Foreskin melanocyte (primary cell): ENCODE measurements at places on chromosomes 1 and 21.

- no peak for DNase-seq
These were observed 27.1 kb upstream of the LRRC38 start for GRCh38 chr1:13540866-13541265.

- peak; percentile 71 for DNase-seq
These were observed 172.6 kb downstream of the PLA2G4A start for GRCh38 chr1:187001198-187001889.

DNA sequence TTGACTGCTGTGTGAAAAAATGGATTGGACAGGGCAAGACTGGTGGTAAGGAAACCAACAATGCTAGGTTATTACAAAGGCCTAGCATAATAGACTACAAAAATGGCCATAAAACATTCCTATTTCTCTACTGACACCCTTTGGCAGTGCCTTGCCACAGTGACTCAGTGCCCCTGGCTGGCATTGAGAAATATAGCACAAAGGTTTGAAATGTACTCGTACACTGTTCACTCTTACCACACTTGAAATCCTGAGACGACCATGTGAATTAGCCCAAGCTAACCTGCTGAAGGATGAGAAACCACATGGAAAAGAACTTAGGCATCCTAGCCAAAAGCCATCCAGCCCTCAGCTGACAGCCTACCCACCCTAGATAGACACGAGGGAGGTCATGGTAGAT is 149.8 kb upstream of the PALMD start:
- no peak for DNase-seq

DNA sequence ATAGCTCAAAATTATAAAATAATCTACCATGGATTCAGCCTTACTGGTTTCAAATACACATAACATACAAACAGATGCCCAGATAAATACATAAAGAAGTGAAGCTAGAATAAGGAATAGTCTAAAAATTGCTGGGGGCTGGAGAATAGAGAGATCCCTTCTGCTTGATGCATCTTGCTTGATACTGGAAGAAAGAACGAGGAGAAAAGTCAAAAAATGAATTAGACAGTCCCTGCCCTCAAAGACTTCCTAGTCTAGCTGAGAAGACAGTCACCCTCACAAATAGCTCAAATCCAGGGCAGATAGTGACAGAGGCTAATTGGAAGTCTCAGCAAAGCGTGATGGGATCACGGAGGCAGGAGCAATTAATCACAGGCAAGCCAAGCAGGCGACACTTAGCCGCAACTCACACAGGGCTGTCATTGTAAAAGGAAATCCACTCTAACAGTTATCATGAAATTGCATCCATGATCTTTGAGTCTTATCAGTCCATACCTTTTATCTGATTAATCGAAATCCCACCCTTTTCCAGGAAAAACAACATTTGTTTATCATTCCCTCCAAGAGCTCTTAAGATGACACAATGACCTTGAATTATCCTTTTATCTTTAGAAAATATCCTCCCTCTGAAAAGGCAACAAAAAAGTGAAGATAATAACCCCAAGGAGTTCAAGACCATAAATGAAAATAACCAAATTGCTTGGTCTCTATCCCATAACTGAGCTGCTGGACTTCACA is 59.7 kb upstream of the TIAM1 start:
- DNase-seq = no peak

DNA sequence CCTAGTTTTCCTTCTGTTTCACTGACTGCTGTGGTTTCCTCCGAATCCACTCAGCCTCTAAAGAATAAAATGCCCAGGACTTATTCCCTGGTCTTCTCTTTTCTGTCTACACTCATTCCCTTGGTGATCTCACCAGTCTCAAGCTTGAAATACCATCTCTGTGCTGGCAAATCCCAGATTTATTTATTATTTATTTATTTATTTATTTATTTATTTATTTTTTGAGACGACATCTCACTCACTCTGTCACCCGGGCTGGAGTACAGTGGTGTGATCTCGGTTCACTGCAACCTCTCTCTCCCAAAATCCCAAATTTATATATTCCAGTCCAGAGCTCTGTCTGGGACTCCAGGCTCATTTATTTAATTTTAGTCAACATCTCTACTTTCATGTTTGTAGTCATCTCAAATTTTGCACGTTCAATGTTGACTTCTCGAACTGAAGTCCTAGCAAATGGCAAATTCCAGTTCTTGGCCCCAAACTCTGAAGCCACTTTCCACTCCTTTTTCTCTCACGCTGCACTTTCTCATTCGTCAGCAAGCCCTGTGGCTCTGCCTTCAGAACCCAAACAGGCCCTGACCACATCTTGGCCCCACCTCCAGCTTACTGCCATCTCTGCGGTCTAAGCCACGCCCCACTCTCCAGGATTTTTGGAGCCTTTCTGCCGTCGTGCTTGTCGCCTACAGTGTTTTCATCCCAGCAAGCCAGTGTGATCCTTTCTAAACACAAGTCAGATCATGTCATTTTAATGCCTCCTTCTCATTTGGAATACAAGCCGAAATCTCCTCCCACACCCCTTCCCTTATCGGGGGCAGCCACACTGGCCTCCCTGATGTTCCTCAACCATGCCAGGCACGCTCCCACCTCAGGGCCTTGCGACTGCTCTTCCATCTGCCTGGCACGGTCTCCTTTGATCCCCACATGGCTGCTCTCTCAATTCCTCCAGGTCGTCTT is 14.2 kb upstream of the TENT5B start:
- no peak for DNase-seq

DNA sequence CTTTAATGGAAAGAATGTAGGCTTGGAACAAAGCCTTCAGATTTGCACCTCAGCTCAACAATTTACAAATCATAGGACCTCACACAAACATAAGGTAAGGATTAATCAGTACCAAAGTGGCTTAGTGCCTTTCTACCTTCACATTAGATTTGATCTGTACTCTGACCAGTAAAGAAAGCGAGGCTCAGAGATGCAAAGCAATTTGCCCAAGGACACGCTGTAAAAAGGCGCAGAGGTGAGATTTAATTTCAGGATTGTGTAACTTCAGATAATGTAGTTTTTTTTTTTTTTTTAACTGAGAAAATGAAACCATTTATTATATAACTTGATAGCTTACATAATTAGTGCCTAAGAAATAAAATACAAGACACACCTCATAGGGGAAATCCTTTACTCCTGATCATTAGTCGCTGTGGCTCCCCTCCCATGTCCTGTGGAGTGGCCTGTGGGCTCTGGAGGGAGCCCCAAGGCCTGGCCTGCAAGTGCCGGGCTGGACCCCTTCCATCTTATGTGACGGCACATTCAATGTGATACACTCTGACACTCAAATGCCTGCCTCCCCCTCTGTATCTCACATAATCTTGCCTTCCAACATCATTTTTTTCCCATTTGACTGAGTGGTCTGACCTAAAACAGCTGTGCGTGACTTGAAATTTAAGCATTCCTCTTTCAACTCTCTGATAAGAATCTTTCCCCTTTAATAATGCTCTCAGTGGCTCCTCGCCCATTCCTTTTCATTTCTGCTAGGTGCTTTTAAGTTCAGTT is 426.5 kb upstream of the DAB1 start:
- no peak for DNase-seq

GRCh38 chr1:80064524-80064923 is 1058.0 kb upstream of the ADGRL4 start:
- no peak for DNase-seq

- DNase-seq = no peak
These were observed 137.5 kb downstream of the GABPA start for GRCh38 chr21:25872271-25872670.

DNA sequence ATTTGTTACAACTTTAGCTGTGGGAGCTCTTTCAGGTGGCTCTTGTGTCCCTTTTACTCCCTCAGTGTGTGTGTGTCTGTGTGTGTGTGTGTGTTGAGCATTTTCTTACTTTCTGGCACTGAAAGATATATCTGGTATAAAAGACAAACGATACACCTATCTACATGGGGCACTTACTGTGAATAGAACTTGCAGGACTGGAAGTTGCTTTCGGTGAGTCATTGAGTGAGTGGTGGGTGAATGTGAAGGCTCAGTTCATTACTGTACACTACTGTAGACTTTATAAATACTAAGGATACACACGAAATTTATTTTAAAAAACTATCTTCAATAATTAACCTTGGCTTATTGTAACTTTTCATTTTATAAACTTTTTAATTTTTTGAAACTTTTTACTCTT is 38.7 kb downstream of the BTBD8 start:
- no peak for DNase-seq

DNA sequence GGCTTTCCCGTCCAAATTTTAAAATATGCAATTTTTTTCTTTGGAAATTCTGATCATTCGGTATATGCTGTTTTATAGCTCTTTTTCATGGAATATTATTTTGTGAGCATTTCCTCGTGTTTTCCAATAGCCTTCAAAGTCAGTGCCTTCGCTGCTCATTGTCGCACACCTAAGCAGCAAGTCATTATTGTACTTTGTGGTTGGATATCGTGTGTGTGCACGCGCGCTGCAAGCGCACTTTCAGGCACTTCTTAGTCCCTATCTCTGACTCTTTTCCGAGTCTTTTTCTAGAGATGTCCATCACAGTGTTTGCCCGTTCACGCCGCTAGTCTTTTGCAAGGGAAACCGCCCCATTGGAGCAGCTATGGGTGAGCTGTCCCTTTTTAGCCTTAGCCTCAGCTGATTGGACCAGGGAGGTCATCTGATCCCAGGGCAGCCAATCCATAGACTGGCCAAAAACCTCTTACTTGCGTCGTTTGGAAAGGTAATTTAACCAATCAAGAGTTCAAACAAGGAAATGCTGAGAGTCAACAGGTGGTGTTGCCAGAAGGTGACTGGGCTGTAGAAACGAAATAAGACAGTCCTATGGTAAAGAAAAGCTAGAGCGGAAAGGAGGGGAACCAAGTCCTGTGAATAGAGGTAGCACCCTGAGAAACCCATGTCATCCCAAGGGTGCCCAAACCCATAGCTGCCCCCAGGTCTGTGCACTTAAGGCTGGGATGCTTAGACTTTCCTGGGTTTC is 710 bp upstream of the HYI start:
- DNase-seq = peak; percentile 77

DNA sequence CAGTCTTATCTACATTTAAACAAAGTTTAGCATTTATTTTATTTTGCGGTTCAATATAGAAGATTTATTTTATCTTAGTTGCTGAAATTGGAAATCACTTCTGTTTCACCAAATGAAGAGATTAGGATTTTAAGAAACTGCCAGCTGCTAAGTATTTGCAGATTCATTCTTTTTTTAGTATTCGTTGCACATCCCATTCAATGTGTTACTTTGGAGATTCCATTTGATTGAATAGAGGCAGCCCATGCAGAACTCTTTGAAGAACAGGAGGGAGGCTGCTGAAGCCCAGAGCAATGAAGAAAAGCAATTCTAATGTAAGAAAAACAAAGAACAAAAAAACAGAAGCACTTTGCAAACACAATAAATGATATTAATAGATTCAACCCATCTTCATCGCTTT is 38.6 kb upstream of the IL12RB2 start:
- no peak for DNase-seq

GRCh38 chr1:209689477-209689876 is 14.3 kb downstream of the G0S2 start:
- DNase-seq = no peak

DNA sequence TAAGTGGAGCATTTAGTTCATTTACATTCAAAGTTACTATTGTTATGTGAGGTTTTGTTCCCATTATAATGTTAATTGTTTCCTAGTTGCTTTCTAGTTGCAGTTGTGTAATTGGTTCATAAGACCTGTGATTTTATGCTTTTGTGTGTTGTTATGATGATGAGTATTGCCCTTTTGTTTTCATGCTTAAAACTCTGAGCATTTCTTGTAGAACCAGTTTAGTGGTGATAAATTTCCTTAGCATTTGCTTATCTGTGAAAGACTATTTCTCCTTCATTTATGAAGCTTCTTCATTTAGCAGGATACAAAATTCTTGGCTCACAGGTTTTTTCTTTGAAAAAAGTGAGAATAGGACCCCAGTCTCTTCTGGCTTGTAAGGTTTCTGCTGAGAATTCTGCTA is 274.8 kb upstream of the SPAG17 start:
- DNase-seq = no peak
